GM23248 (cell line): ENCODE measurements at places on chromosomes 6 and 20.

DNA sequence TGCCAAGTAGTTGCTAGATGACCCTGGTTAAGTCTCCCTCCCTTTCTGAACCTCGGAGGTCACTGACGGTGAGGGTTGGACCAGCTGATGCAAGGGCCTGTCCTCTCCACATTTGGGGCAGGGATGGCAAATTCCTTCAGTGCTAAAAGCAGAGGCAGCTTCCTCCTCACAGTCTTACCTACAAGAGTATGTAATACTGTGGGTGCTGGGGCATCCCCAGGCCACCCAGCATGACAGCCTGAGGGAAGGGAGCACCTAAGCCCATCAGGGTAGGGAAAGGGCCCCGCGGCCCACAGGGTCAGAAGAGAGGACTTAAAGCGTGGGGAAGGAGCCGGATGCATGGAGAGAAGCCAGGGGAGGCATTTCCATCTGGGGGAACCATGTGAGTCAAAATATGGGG lies 38.0 kb downstream of the TGM3 start:
- DNase-seq, result no peak

- no peak for DNase-seq
These were observed 584.4 kb upstream of the CDH4 start for GRCh38 chr20:60667641-60668040.

GRCh38 chr6:115554060-115554459 lies 506.6 kb downstream of the FRK start:
- DNase-seq, result no peak

GRCh38 chr20:63701329-63702035 lies 5.0 kb downstream of the TNFRSF6B start:
- no peak for DNase-seq

GRCh38 chr6:3386374-3386857 lies 70.4 kb downstream of the SLC22A23 start:
- DNase-seq, result no peak

DNA sequence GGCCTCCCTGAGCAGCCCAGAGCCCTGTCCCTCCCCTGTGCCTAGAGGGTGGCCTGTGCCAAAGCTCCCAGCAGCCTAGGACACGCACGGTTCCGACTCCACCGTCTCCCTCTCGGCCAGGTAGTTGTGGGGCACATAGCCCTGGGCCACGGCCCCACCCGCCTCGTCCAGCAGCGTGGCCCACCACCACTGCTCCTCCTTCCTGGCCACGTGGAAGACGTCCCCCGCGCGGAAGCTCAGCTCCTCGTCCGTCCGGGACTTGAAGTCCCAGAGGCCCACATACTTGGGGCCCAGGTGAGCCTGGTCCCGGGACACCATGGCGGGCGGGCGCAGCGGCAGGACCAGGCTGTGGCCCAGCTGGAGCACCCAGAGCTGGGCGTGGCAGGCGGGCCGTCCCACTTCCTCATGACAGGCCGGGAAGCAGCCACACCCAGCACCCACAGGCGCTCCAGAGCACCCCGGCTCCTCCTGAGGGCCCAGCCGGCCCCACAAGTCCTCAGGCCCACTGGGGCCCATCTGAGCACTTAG lies at the start of gene PTK6:
Gene PTK6, minus strand, starts transcription at position 380 of the 528 bp plus-strand sequence. Its CDS starts 62 bp downstream, at position 318.
- DNase-seq, result no peak

GRCh38 chr6:25930532-25931410 lies at the start of gene SLC17A2:
SLC17A2 (minus strand) TSS chr6:25930691; CDS start chr6:25925796, 4,895 bp downstream.
- no peak for DNase-seq
